A549 treated with CpdA at 1 μM for 4 hours (cell line): ENCODE measurements at places on chromosomes 13 and 19. TPM values are rescaled to one million over a fixed set of nuclear protein-coding genes. Genes with fewer than 3 reads are reported as not detected.

LINGO3 gene
- total RNA-seq: 0.03 TPM in 1 of 5 replicates, not detected in the others

FCHO1 gene
- total RNA-seq: 17.9 to 22.4 TPM (median 19.8 TPM) in 5 replicates

OR2Z1 gene
- not detected in 5 replicates for total RNA-seq

TMPRSS9 gene
- 0.03 TPM in 1 of 5 replicates, not detected in the others for total RNA-seq

SMAD9 gene
- total RNA-seq: 0.02 to 0.09 TPM (median 0.06 TPM) in 5 replicates

MAP2K7 gene
- 12.5 to 18.5 TPM (median 17.4 TPM) in 5 replicates for total RNA-seq

SPACA4 gene
- total RNA-seq: 0.07 TPM in 1 of 5 replicates, not detected in the others

KCNC3 gene
- total RNA-seq: 1.2 to 1.8 TPM (median 1.3 TPM) in 5 replicates

SIGLEC14 gene
- 0.03 to 0.20 TPM in 2 of 5 replicates, not detected in the others for total RNA-seq

ICAM3 gene
- 5.2 to 10.3 TPM (median 10.0 TPM) in 5 replicates for total RNA-seq

KCNJ14 gene
- 1.4 to 2.0 TPM (median 1.6 TPM) in 5 replicates for total RNA-seq

CPAMD8 gene
- total RNA-seq: 0.02 to 0.52 TPM (median 0.10 TPM) in 4 of 5 replicates, not detected in the other
